ENCODE measurements at places on chromosomes 3 and 15.

DNA sequence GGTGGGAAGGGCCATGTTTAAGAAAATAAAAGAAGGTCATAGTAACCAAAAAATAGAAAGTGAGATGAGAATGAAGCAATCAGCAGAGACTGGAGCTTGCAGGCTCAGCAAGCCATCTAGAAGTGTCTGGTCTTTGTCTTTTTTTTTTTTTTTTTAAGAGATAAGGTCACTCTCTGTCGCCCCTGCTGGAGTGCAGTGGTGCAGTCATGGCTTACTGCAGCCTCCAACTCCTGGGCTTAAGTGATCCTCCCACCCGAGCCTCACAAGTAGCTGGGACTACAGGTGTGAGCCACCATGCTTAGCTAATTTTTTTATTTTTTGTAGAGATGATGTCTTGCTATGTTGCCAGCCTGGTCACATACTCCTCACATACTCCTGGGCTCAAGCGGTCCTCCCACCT lies 36.2 kb downstream of the GXYLT2 start:
- no peak for DNase-seq

GRCh38 chr3:177601152-177601551 lies 403.9 kb upstream of the TBL1XR1 start:
- no peak for DNase-seq

DNA sequence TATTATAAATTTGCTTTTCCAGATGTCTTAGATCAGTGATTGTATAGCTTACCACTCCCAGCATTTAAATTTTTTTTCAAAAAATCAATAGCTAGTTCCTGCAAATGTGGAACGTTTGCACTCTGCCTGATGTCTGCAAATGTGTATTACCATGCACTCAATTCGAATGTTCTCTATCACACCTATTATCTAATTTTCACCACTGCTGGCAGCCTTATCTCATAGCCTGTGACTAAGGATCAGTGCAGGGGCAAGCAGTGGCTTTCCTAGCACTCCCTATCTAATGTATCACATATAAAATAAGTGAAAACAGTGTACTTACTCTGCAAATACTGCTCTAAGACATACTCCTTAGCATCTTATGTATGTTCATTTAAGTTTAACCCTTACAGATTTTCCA lies 196.3 kb upstream of the PLSCR5 start:
- no peak for DNase-seq

DNA sequence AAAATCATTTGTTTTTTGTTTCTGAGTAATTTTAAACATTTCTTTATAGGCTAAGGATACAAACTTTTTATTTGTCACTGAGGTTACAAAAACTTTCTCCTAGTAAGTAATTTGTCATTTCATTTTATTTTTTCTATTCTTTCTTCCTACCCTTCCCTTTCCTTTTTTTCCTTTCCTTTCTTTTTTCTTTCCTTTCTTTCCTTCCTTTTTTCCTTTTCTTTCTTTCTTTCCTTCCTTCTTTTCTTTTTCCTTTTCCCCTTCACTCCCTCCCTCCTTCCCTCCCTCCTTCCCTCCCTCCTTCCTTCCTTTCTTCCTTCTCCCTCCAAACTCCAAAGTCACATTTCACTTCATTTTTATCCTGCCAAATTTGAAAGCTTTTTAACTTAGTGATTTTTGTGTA lies 115.1 kb upstream of the FAN1 start:
- no peak for DNase-seq

- DNase-seq = peak; percentile 6
Observed at GRCh38 chr3:53709860-53710674, 136.2 kb downstream of the CHDH start.

DNA sequence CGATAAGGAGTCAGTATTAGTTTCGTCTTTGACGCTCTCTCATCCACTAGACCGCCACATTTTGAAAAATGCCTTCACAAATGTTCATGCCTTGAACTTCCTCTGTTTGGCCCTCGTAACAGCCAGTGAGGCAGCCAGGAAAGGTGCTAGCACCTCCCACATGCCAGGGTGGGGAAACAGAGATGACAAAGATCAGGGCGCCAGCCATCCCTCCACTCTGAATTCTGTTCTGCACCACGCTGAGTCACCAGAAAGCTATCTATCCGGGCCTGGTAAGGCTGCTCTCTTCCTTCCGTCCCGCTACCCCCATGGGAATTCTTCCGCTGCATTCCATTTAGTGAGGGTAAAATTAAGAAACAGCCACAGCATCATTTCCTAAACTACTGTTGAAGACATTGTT lies 31.3 kb upstream of the BCL2L10 start:
- DNase-seq = no peak

DNA sequence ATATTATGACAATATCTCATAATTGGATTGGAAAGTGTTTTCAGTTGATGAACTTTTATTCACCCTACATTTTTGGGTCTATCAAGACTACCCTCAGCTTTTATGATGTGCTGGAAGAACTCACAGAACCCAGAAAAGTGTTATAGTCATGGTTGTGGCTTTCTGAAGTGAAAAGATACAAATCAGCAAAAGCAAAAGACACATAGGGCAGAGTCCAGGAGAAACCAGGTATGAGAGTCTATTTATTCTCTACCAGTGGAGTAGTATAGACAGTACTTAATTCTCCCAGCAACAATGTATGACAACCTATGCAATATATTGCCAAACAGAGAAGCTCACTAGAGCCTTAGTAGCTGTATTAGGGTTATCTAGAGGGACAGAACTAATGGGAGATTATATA lies 280.4 kb upstream of the TTC14 start:
- DNase-seq = no peak

DNA sequence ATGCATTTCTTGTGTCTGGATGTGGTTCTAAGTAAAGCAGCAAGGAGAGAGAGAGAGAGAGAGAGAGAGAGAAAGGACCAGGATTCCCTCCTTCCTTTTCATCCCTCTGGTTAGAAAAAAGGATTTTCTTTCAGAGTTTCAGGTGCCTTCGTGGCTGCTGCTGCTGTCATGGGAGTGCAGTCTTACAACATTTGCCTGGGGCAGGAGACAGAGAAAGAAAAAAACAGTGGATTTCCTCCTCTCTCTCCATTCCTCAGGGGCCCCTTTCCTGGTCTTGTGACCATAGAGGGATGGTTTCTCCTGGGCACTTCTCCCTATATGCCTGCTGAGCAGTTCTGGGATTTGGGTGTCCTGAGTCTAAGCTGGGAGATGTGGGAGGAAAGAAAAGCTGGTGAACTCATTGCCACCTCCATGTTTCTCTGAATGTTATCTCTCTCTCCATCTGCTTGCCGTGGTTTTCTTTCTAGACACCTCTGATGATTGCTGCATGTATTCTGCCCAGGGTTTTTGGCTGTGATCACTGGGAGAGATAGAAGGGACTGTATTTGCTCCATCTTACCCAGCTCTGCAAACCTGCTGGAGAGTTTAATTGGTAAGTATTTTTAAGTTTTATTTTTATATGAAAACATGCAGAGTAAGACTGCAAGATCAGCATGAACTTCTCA lies 142.4 kb upstream of the RGMA start:
- DNase-seq = no peak

GRCh38 chr3:125120379-125121122 lies 64.8 kb upstream of the HEG1 start:
- DNase-seq = no peak

GRCh38 chr15:39920510-39921273 lies 626 bp upstream of the GPR176 start:
- DNase-seq = peak; percentile 58

DNA sequence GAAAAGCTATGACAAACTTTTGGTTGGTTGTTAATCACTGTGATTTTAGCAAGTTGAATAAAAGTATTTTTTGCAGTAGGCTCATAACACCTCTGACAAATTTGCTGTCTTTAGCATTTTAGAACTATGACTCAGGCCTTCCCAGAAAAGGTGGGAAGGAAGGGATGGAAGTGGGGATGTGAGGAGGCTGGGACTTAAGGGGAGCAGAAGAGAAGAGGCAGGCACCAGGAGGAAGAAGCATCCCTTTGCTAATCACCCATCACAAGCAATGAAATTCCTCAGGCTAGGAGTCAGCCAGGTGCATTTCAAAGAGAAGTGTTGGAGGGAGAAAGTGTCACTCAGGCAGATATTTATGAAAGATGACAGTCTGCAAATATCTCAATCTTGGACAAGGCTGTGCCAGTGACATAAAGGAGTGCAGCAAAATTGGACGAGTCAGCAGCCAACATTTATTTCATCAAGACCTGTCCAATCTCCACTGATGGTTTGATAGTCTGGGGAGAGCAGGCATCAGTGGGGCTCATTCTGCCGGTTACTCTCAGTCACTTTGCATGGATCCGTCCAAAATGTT lies 337.3 kb upstream of the ARRDC4 start:
- no peak for DNase-seq

DNA sequence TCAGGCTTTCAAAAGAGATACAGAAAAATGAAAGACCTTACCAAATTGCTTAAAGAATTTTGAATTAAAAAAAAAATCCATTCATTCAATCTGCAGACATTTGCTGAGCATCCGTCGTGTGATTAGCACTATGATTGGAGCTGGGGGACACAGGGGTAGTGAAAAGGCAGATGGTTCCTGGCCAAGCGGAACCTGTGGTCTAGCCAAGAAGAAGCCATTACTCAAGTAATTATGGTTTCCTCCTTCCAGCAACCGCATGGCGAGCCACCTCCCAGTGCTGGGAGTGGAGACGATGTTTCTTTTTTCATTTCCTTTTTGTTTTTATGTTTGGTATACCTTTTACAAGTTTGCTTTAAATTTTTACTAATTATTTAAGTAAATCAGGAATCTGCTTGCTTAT lies 140.2 kb downstream of the CACNA2D3 start:
- no peak for DNase-seq

- no peak for DNase-seq
Observed at GRCh38 chr3:52253314-52254304, 8.1 kb downstream of the PPM1M start.

DNA sequence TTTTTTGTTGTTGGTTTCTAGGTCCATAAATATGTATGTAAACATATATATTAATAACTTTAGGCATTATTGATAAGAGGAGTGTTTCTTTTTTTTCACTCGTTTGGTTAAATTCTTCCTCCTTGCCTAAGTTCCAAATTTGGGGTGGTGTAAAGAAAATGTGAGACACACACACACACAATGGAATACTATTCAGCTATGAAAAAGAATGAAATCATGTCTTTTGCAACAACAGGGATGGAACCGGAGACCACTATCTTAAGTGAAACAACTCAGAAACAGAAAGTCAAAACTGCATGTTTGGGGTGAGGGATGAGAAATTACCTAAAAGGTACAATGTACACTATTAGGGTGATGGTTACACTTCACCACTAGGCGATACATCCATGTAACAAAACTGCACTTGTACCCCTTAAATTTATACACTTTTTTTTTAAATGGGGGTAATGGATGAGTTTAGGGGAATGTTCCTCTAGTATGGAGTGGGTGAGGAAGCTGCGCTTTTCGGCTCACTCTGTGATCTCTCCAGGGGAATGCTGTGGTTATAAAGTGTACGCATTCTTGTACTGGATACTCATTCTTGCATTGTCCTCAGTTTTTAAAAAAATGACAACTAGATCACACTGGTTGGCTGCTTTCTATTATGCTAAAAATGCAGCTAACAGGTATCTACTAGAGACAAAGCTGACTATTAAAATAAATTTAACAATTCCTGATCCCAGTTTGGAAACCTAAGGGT lies 50.8 kb upstream of the PPARG start:
- no peak for DNase-seq

DNA sequence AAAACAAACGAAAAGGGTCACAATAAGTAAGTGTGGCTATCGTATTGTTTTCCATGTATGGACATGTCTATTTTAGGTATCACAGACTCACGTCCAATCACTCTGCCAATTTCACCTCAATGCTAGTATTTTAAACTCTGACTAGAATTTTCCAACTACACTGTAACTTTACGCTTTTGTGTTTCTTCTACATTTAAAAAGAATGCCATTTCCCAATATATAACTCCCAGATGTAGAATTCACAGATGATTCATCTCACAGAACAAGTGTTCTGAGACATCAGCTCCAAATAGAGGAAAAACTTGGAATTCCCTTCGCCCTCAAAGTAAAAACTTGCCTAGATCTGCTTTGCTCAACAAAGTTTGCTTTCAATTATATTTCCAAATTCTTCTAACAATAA lies 14.2 kb downstream of the LRIG1 start:
- no peak for DNase-seq

- no peak for DNase-seq
Observed at GRCh38 chr3:194269610-194270145, 81.5 kb downstream of the CPN2 start.

DNA sequence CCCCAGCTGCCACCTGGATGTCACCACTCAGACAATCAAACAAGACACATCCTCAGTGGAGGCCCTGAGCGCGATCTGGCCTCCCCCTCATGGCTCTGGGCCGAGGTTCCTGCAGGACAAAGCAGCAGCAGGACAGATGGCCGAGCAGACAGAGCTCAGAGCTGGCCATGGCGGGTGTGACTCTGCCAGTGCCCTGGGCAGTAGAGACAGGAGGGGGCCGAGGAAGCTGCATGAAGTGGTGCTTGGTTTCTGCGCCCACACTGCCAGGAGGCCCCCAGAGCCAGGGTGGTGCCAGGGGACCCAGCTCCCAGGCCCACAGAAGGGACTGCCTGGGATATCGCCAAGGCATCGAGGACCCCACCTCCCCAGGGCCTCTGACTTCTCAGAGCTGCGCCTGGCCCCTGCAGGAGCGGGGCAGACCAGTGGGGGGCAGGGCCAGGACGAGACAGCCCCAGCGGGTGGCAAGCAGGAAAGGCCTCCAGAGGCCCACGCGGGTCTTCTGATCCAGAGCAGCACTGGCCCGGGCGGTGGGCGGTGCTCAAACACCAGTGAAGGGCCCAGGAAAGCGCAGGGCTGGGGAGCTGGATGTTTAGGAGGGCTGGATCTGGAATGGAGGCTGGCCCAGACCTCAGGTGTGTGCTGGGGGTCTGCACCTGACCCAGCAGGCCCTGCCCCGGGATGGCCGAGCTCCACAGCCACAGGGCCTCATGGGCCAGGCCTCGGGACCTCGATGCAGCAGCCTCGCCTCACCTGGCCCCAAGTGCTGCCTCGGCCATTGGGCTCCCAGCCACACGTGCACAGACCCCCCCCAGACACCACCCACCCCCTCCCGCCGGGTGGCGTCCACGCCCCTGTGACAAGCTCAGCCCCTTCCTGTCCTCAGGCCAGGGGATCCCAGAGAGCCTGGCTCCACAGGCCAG lies 76.0 kb downstream of the GOLGA8G start:
- DNase-seq = no peak

DNA sequence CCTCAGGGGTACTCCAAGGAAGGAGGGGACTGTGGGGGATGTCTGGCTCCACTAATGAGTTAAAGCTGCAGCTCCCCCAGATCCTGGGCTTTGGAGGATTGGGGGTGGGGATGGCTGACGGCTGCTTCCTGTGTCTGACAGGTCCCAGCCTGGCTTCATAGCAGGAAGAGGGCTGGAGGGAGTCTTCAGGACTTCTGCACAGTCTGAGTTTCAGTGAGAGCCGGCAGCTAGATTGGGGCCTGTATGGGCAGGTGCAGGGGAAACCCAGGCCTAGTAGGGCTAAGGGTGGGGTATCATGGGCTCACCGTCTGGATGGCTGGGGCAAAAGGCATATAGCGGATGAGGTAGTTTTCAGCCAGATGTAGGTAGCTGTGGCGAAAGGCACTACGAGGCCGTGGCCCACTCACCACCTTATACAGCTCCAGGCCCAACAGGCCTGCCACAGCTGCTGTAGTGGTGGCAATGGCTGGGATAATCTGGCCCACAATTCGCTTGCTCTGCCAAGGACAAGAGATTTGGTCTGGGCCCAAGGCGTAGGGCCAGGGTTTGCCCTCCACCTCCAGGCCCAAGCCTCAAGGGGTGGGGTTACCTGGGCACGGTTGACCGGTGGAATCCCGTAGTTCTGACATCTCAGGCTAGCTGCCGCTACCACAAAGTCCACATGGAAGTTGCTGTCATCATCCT lies 4.5 kb downstream of the INKA1 start:
- DNase-seq = no peak

- DNase-seq = no peak
Observed at GRCh38 chr15:29805043-29805707, 17.1 kb downstream of the TJP1 start.
